ENCODE measurements at places on chromosomes 3 and 15. TPM values are rescaled to one million over a fixed set of nuclear protein-coding genes. Genes with fewer than 3 reads are reported as not detected.

Gene PLSCR2
- total RNA-seq = not detected

Gene MYZAP
- 1.5 TPM for total RNA-seq

DNA sequence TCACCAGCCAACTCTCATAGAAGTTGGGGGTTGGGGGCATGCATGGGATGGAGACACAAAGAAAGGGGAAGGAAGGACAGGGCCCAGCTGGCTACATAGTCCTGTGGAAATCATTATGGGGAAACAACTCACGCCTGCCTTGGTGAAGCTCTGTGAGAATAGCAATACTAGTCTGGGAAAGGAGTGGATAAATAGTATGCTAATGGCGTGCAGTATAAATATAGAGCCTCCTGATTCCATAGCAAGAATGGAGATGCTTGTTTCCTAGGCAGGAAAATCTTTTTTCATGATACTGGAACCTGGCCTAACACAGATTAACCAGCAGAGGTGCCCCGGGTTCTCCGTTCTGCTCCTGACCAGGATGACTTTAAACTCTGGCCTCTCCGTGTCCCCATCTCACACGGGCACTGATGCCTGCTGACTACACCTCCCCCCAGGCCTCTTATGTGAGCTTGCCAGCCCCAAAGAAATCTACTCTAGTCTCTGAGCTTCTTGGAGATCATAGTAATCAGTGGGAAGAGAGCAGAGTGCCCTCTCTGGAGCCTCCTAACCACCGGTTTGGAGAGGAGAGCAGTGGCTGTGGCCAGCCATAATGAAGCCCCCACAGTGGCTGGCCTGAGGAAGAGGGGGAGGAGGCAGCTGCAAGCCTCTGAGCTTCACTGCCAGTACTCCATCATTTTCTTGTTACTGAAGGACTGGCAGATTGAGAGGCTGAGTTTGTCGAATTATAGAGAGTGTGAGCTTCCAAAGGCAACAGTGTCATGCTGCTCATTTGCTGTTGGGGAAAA, 355.0 kb upstream of the SEMA6D start:
- no peak for DNase-seq
- no peaks in the 10 kb centered on the region for H3K27me3 ChIP-seq
- no peaks in the 10 kb centered on the region for H3K36me3 ChIP-seq
- no peak overlapping the region for H3K4me3 ChIP-seq

GRCh38 chr3:104165866-104166265, 1200.8 kb upstream of the ALCAM start:
- peaks cover 2% of the 10 kb centered on the region for H3K4me1 ChIP-seq
- no peak overlapping the region for H3K4me3 ChIP-seq
- no peaks in the 10 kb centered on the region for H3K36me3 ChIP-seq
- H3K27ac ChIP-seq = no peak overlapping the region
- no peaks in the 10 kb centered on the region for H3K27me3 ChIP-seq

GRCh38 chr15:85878828-85879225, 84.1 kb upstream of the KLHL25 start:
- no peak overlapping the region for H3K4me3 ChIP-seq
- H3K4me1 ChIP-seq = peaks cover 5% of the 10 kb centered on the region
- no peak overlapping the region for H3K27ac ChIP-seq
- H3K36me3 ChIP-seq = no peaks in the 10 kb centered on the region

DNA sequence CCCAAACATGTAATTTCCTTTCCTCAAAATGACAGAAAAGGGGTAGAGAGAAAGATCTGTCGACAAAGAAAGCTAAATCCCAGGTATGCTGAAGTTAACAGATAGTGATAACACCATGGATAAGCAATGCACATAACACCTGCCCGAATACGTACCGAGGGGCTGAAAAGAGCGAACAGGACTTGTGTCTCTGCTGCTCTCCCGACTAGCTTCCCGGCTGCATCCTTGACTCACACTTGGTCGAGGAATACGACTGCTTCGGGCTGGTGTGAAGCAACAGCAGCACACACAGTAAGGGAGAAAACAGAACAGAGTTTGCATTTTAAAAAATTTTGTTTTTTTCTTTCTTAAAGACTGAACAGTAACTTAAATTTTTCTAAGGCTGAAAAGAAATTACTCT, 136.4 kb downstream of the CLASP2 start:
- H3K36me3 ChIP-seq = peaks cover 3% of the 10 kb centered on the region
- no peaks in the 10 kb centered on the region for H3K27me3 ChIP-seq
- no peak overlapping the region for H3K4me3 ChIP-seq
- no peak for DNase-seq
- peaks cover 13% of the 10 kb centered on the region for H3K4me1 ChIP-seq
- no peak overlapping the region for H3K27ac ChIP-seq

DNA sequence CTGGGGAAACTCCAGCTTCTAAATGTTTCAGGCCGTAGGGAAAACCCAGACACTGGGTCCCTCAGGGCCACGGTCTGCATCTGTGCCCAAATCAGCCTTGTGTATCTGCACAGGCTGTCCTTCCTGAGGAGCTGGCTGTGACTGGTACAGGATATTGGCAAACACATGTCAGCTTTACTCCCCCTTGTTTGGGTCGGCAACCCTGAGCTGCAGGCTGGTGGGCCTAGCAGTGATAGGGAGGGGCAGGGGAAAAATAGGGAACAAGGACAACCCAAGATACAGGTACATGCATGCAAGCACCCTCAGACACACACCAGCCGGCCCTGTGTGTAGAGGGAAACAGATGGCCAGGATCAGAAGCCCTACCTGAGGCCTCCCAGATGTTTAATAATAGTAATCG, 28.7 kb upstream of the HCN4 start:
- no peaks in the 10 kb centered on the region for H3K4me1 ChIP-seq
- H3K27me3 ChIP-seq = peaks cover 6% of the 10 kb centered on the region
- H3K36me3 ChIP-seq = no peaks in the 10 kb centered on the region

Data from osteocyte (in vitro differentiated cells).